ENCODE measurements at places on chromosomes 6 and 20. TPM values are rescaled to one million over a fixed set of nuclear protein-coding genes. Genes with fewer than 3 reads are reported as not detected.

The TNF gene
- total RNA-seq, result not detected

The DNPH1 gene
- 33.3 TPM for total RNA-seq

The DYNLT2 gene
- 1.8 TPM for total RNA-seq

The MYLK2 gene
- under 0.01 TPM for total RNA-seq

The RIN2 gene
- 55.7 TPM for total RNA-seq

GRCh38 chr6:139923964-139924475 lies 549.6 kb upstream of the CITED2 start:
- no peak overlapping the region for H3K27ac ChIP-seq
- H3K36me3 ChIP-seq, result no peaks in the 10 kb centered on the region
- H3K27me3 ChIP-seq, result no peaks in the 10 kb centered on the region
- peaks cover 31% of the 10 kb centered on the region for H3K4me1 ChIP-seq
- DNase-seq, result no peak

DNA sequence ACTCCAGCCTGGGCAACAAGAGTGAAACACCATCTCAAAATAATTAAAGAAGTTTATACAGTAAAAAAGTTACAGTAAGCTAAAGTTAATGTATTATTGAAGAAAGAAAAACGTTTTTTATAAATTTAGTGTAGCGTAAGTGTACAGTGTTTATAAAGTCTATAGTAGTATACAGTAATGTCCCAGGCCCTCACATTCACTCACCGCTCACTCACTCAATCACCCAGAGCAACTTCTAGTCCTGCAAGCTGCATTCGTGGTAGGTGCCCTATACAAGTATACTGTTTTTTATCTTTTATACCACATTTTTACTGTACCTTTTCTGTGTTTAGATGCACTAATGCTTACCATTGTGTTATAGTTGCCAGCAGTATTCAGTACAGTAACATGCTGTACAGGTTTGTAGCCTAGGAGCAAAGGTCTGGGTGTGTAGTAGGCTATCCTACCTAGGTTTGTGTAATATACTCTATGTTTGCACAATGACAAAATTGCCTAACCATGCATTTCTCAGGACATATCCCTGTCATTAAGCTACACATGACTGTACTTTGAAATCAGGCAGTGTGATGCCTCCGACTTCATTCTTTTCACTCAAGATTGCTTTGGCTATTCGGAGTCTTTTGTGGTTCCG lies 16.7 kb downstream of the MGME1 start:
- H3K27ac ChIP-seq, result no peak overlapping the region
- H3K27me3 ChIP-seq, result no peaks in the 10 kb centered on the region
- H3K4me1 ChIP-seq, result no peaks in the 10 kb centered on the region
- H3K36me3 ChIP-seq, result peaks cover 10% of the 10 kb centered on the region
- H3K4me3 ChIP-seq, result no peak overlapping the region
- DNase-seq, result no peak

GRCh38 chr6:195861-196360 lies 96.4 kb upstream of the DUSP22 start:
- no peaks in the 10 kb centered on the region for H3K36me3 ChIP-seq
- H3K4me3 ChIP-seq, result no peak overlapping the region
- no peaks in the 10 kb centered on the region for H3K4me1 ChIP-seq
- no peak overlapping the region for H3K27ac ChIP-seq
- no peak for DNase-seq

- no peaks in the 10 kb centered on the region for H3K27me3 ChIP-seq
- H3K4me1 ChIP-seq, result no peaks in the 10 kb centered on the region
- H3K4me3 ChIP-seq, result no peak overlapping the region
- H3K27ac ChIP-seq, result no peak overlapping the region
Measured at GRCh38 chr6:22357724-22358189, 60.9 kb upstream of the PRL start.

DNA sequence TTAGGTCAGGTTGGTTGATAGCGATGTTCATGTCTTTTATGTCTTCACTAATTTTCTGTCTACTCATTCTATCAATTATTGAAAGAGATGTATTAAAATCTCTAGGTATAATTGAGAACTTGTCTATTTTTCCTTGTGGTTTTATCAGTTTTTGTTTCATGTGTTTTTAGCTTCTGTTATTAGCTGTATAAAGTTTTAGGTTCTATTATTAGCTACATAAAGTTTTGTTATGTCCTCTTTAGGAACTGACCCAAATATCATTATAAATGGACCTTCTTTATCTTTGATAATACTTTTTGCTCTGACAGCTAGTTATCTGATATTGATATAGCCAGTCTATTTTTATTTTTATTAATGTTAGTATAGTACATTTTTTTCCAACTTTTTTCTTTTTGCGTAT lies 92.4 kb upstream of the TMEM170B start:
- no peak overlapping the region for H3K27ac ChIP-seq
- no peak for DNase-seq
- H3K27me3 ChIP-seq, result no peaks in the 10 kb centered on the region
- H3K36me3 ChIP-seq, result no peaks in the 10 kb centered on the region

DNA sequence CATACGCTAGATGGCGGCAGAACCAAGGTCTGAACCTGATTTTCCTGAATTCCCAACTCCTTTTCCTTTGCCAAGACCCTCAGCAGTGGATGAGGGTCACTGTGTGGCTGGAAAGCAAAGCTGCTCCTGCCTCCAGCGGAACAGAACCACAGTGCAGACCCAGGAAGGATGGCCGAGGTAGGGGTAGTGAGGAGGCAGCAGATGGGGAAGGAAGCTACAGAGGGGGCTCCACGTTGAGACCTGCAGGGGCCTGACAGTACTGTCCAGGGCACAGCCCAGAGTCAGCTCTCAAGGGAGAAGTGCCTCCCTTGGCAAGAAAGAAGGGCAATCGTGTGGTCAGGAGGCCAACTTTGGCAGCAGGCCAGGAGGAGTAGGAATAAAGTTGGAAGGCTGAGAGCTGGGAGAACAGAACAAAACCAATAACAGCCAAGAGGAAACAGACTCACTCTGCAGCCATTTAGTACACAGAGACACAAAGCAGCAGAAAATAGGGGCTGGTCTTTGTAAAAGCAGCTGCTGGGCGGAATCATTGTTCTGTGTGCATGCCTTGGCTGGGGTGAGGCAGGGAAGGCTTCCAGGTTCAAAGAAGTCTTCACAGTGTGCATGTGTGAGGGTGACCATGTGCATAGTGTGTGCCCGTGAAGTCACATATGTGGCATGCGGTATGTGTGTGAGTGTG lies 3.1 kb downstream of the GABRR2 start:
- H3K4me3 ChIP-seq, result no peak overlapping the region
- H3K36me3 ChIP-seq, result peaks cover 4% of the 10 kb centered on the region
- peaks cover 28% of the 10 kb centered on the region for H3K4me1 ChIP-seq
- peak; percentile 72 for DNase-seq

DNA sequence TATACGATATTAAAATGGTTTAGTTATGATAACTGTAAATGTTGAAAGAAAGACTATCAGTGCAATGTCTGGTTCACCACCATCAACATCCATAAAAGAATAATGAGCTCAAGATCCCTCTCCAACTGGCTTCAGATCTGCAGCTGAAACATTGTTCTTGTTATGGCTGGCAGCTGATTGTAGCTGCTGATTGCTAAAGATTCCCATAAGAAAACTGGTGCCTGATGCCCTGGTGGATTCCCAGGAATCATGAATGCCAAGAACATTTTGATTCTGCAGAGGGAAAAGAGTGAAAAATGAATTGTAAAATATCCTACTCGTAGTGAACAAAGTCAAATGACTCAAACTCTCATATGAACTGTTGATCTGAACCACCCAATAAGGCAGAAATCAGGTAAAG lies 1160.2 kb downstream of the EPHA7 start:
- no peaks in the 10 kb centered on the region for H3K27me3 ChIP-seq
- DNase-seq, result no peak
- no peaks in the 10 kb centered on the region for H3K36me3 ChIP-seq
- no peak overlapping the region for H3K27ac ChIP-seq
- H3K4me1 ChIP-seq, result no peaks in the 10 kb centered on the region
- no peak overlapping the region for H3K4me3 ChIP-seq

DNA sequence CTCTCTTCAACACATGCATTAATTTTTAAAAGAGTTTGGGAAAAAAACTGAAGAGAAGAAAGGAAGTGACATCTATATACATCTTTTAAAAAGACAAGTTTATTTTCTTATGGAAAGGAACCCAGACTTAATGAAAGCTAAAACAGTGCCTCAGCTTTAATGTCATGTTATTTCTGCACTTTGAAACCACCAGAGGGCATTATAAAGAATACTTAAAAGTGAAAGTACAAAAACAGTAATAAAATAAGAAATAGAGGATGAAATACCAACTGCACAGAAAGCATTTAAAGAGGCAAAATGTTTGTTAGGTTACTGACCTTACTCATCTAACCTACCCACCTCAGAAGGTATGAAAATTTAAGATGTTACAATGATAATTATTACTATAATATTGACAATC lies 98.8 kb downstream of the HUS1B start:
- H3K4me1 ChIP-seq, result peaks cover 7% of the 10 kb centered on the region
- peaks cover 24% of the 10 kb centered on the region for H3K36me3 ChIP-seq
- no peaks in the 10 kb centered on the region for H3K27me3 ChIP-seq
- no peak overlapping the region for H3K4me3 ChIP-seq
- H3K27ac ChIP-seq, result no peak overlapping the region
- peak; percentile 72 for DNase-seq

DNA sequence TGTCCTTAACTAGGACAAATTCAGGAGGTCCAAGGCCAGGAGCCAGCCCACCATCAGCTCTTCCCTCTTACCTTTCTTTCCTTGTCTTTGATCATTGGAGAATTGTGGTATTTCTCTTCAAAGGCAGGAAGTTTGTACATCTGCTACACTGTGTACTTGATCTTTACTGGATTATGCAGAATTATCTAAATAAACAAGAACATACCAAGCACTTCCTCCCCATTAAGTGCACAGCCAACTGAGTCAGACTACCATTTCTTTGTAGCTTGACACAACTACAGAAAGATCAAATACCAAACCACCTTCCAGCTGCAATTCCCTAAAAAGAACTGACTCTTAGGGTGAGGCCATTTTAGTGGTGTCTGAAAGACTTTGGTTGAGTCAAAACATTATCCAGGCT lies 195.1 kb downstream of the HDGFL1 start:
- DNase-seq, result peak; percentile 9
- H3K4me1 ChIP-seq, result no peaks in the 10 kb centered on the region

- no peak for DNase-seq
- no peaks in the 10 kb centered on the region for H3K4me1 ChIP-seq
- H3K27me3 ChIP-seq, result peaks cover 11% of the 10 kb centered on the region
- no peak overlapping the region for H3K4me3 ChIP-seq
- H3K36me3 ChIP-seq, result no peaks in the 10 kb centered on the region
Measured at GRCh38 chr6:82616386-82617028, 252.9 kb downstream of the TPBG start.

Data from osteoblast (primary cell).